Hematopoietic multipotent progenitor cell treated with erythropoietin and hydrocortisone succinate and interleukin-3 and kit ligand, for 8 days (in vitro differentiated cells): ENCODE measurements at places on chromosomes 4 and X.

GRCh38 chr4:70895405-70895804 lies 6.8 kb upstream of the MOB1B start:
- no peak for DNase-seq

DNA sequence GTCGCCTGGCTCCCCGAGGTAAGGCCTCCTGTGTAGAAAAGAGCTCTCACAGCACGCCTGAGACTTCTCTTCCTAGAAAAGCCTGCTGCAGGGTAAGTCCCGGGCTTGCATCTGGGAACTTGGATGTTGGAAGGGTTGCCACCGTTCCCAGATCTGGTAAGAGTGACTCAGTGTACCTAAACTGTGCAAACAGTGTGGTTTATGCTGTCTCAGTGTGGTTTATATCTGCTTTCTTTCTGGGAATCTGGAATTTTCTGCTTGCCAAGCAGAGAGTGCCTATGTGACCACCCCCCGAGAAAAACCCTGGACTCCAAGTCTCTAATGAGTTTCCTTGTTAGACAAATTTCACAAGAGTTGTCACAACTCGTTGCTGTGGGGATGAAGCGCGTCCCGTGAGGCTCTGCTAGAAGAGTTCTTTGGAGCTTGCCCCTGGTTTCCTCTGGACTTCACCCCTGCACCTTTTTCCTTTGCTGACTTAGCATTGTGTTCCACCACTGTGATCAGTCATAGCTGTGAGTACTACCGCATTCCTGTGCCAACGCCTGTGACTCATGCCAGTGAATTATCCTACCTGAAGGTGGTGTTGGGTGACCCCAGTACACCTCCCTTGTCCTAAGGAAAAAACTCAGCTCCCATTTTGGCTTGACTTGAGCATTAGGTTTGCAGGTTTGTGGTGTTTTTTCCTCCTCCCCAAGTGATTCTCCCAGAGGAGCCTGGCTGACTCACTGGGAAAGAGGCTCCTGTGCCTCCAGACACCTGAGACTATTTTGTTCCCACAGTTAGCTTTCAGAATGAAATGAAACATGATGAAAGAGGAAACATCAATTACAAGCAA lies 14.5 kb downstream of the SLC2A9 start:
- DNase-seq = no peak

GRCh38 chr4:112083587-112084347 lies 61.5 kb upstream of the FAM241A start:
- DNase-seq = no peak

- no peak for DNase-seq
These were observed 91.8 kb downstream of the RAP1GDS1 start for GRCh38 chr4:98352940-98353339.

- DNase-seq = no peak
These were observed 59.4 kb upstream of the HELT start for GRCh38 chr4:184958923-184959210.

DNA sequence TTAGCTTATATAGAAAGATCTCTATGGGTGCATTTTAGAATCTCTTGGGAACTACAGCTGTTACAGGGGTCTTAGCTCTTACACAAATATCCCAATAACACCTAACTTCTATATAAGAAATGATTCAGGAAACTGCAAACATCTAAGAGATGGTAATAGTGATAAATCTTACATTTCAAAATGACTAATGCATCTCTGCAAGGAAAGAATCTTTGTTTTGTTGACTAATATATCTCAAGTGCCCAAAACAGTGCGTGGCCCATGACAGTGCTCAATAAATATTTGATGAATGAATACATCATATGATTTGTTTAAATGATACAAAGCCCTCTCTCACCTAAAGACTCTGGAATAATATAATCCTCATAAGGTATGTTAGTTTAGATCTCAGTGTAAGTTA lies 47.5 kb downstream of the CENPE start:
- DNase-seq = no peak

DNA sequence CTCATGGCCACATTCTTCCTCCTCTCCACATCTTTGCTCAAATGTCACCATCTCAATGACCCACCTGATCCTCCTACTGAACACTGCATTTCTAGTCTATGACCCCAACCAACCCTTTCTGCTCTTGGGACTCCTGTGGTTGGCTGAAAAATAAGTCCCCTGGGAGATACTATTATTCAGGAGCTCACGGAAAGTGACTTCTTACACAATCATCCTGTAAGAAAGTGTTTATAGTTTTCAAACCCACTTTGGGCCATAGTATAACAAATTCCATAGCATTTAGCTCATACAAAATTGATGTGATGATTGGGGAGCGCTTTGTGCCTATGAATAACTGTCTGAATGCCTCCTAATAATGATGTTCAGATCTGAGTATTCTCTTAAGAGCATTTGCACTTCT lies 161.4 kb upstream of the HS3ST1 start:
- no peak for DNase-seq
